Stimulated activated CD4-positive, alpha-beta T cell treated with anti-CD3 and anti-CD28 coated beads, Interleukin-1b, Interleukin-23, amount 100 ng/mL, for 48 hours (primary cell): ENCODE measurements at places on chromosomes 3 and 15.

GRCh38 chr15:32851572-32851971 lies 133.8 kb downstream of the GREM1 start:
- no peak for DNase-seq

GRCh38 chr15:98226578-98226977 lies 266.1 kb downstream of the ARRDC4 start:
- DNase-seq: no peak

DNA sequence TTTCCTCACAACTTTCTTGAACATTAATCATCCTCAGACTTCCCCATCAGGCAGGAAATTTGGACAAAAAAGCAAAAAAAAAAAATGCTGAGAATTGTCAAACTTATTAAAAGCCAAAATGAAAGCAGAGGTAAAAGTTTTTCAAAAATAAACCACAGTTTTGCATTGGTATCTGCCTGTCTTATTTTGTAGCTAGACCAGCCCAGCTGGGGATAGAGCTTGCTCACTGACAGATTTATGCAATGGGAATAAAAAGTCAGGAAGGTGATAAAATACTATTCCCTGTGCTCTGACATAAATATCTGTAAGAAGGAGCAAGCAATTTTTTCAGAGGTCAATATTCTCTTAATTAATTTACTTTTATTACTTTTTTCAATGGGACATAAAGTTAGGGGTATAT lies 1006.7 kb upstream of the ALCAM start:
- no peak for DNase-seq

DNA sequence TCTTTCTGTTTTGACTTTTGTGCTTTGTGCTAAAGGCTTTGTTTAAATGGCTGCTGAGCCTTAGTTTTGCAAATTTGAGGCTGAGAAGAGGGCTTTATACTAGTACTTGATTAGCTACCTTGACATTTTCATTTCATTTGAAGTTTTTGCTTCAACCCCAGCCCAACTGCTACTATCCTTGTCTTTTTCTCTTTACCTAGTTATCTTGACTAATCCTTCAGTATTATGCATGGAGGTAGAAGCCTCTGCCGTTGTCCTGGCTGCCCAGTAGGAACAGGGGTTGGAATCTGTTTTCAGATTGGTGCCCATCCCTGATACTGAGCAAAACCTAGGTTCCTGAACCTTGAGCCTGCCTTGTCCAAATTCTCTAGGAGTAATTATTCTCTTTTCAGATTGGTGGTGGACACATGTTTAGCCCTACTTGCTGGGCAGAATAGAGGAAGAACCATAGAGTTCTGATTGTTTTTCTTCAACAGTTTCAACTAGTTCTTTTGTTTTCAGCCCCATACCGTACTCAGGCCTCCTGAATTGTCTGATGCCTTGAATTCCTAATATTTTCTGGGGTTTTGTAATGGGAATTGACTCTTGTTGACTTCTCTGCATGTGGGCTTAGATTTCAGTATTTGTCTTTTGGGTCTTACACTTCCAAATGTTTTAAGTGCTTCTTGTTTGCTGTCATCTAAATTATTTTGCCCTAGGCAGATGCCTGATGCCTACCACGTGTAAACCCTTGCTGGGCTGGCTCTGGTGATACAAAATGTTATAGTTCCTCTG lies 143.2 kb downstream of the DOCK3 start:
- no peak for DNase-seq

DNA sequence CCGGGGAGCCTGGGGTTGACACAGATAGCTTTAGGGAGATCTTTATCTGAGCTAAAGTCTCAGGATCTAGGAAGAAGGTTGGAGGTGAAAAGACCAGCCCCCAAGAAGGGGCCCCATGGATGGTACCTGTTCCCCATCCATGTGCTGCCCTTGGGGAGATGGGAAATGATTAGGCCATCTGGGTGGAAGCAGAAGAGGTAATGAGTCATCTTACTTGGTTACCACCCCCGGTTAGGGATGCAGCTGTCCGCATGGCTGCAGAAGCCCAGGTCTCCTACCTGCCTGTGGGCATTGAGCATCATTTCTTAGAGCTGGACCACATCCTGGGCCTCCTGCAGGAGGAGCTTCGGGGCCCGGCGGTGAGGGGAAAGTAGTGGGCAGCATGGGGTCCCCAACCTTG lies 3.1 kb upstream of the CPLX3 start:
- DNase-seq: no peak

DNA sequence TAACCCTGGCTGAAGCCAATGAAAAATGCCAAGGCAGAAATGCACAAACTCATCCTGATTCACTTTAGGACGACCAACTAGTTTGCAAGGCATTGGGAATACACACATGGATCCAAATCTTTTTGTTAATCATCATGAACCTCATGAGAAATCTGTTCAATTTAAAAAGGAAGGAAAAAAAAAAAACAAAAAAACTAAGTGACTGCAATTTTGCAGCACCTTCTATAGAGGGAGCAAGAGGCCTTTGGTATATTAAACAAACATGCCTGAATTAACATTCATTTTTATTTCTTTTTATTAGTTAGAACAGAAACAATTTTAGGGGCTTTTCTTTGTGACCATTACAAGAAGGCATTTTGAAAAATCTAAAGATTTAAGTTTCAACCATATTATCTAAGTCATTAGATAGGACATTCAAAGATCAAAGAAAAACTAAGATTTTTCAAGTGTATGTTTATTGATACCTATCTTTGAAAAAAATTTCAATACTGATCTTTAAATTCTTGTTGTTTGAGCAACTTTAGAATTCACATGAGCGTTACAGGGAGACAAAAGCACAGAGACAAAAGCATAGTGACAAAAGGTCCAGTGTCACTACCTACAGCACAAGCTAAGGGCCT lies 182.4 kb downstream of the CBLB start:
- DNase-seq: no peak

DNA sequence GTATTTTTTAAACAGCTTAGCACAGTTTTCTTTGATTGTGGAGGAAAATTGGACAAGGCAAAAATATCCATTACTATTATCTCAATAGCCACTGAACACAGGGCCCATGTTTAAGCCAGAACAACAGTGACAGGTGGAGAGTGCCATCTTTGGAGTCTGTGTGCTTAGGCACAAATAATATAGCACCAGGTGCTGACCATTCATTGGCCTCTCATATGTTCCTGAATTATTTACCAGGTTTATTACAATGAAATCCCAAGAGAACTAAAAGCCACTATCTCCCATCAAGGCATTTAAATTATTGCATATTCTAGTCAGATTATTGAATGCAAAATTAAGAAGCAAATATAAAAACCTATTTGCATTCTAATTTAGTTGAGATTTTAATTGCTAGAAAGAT lies 39.6 kb downstream of the GPR156 start:
- no peak for DNase-seq

GRCh38 chr3:31384117-31384516 lies 148.6 kb upstream of the STT3B start:
- no peak for DNase-seq

DNA sequence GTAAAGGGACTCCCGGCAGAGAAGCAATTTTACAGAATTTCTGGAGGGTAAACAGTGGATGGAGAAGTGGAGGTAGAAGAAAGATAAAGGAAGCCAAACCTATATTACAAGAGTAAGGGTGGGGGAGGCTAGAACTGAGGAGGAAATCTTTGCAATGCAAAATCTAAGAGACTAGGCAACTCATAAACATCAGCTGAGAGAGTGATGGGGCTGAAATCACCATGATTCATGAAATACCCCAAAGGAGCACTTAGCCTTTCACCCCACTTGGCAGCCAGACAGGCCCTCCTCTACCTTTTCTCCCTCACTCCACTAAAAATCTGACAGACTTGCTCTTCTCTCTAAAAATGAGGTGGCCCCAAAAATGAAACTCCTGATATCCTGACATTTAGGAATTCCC lies 19.5 kb upstream of the ZBTB38 start:
- DNase-seq: no peak

DNA sequence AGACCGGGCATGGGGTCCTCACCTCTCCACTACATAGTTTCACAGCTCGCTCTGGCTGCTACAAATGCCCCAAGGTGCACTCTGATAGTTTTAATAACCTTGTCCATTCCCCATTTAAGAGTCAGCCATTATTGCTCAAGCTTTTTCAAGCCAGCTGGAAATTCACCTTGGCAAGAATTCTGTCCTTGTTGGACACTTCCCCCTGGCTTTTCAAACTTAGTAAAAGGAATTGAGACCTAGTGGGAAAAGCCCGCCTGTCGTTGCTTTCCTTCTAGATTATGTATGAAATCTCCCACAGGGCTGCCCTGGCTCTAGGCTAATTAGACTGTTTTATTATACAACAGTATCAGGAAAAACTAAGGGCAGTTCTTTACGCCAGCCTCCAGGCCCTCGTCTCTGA lies 293.7 kb upstream of the GADL1 start:
- DNase-seq: no peak

DNA sequence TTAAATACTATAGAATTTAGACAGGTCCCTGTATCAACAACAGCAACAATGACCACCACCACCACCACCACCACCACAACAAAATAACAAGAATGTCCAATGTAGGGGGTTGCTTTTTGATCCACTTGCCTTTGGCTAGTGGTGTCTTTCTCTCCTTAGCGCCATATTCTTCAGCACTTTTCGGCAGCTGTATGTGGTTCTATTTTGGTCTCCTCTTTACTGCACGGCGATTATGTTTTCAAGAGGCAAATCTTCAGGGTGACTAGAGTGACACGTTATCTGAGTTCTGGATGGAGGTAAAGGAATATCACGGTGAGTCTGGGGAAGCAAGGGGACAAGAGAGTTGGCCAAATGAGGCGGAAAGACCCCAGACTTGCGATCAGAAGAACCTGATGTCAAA lies 56.1 kb downstream of the ST6GAL1 start:
- no peak for DNase-seq

DNA sequence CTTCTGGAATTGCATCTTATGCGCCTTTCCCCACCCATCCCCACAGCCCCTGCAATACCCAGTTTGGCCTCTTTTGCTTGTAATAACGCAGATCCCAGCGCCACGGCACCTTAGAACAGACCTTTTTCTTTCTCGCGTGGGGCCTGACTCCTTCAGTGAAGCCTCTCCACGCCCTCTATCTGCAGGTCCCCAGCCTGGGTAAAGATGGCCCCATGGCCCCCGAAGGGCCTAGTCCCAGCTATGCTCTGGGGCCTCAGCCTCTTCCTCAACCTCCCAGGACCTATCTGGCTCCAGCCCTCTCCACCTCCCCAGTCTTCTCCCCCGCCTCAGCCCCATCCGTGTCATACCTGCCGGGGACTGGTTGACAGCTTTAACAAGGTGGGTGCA lies 594 bp downstream of the CRELD1 start:
- DNase-seq: no peak

DNA sequence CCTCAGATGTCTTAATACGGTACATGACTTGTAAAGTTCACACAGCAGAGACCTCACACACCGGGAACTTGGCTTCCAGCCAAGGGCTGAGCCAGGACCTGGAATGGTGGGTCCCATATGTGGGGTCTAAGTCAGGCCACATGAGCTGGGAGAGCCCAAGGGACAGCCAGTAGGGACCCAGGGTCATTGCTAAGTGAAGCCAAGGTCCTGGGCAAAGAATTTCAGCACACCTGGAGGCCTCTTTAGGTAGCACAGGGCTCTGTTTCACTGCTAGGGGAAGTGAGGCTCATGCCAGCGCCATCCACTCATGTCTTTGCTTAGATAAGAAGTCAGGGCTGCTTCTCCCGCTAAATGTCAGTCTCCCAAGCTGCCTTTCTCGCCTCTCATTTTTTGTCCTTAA lies 116.6 kb upstream of the TLE3 start:
- DNase-seq: no peak

DNA sequence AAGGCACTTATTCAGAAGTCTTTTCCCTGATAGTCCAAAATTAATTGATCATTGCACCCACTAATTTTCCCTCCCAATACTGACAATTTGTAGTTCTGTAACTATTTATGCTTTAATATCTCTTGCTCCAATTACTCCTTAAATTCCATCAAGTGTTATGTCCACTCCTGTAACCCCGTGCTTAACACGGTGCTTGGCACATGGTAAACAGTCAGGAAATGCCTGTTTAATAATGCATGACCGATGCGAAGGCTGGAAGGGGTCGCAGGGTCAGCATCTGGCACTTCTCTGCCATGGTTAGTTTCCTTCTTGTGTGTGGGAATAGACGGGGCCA lies 553 bp upstream of the SEC22A start:
- DNase-seq: no peak
